ENCODE measurements at places on chromosomes 6 and 20.

DNA sequence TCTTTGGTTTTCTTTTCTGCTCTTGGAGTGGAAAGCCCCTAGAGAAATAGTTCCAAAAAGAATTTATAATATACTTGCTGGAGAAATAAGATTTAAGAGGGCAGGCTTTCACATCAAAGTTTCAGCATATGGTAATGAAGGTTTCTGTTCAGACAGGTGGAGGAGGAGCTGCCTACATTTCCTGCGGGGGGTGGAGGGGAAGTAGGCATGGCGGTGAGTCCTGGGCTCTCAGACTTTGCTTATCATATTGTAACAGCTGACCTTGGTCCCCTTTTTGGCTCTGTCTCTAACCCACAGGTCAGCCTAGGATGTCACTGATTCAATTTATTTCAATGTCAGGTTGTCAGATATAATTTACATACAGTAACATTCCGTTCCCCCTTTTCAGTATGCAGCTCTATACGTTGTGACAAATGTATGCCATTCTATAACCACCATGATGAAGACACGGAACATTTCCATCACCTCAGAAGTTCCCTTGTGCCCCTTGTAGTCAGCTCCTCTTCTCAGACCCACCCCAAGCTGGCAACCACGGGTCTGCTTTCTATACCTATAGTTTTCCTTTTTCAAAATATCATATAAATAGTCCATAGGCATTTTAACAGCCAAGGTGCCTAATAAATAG lies 77.6 kb upstream of the GGTLC1 start:
- DNase-seq, result no peak

DNA sequence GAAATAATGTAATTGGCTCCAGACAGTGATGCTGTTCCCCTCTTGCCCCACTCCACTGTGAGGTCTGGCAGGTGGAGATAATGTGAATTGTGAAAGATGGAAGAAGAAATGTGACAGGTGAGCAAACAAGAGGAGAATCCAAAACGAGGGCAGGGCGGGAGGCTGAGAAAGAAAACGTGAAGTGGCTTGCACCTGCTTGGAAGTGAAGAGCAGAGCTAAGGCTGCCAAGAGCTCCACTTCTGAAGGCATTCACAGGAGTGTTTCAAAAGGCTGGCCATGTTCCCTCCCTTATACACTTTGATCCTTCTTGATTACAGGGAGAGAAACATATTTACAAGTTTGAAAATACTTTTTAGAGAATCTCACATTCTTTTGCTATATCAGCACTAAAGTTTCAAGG lies 359.4 kb downstream of the EPHA7 start:
- no peak for DNase-seq

- DNase-seq, result no peak
Measured at GRCh38 chr6:3884007-3884745, 35.0 kb downstream of the FAM50B start.

DNA sequence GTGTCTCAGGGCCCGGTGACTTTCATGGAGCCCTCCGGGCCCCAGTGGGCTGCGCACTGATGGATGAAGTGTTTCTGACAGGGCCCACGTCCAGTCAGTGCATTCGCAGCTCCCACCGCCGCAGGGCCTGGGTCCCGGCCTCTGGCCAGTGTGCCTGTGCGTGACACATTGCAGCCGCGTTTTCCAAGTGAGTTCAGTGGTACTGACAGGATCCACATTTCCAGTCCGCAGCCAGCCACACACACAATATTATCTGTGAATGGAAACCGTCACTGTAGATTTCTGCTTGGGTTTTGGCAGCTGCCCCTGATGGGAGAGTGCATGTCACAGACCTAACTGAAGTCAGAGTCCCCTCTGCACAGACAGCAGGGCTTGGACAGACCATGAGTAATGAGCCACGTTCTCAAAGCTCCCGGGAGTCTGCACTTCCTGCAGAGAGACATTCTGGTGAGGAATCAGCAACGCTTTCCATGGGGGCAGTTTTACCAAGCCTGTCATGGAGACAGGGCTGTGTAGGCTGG lies 171.4 kb downstream of the MYLK4 start:
- DNase-seq, result no peak

- DNase-seq, result no peak
Measured at GRCh38 chr20:61520076-61520892, 268.2 kb downstream of the CDH4 start.

DNA sequence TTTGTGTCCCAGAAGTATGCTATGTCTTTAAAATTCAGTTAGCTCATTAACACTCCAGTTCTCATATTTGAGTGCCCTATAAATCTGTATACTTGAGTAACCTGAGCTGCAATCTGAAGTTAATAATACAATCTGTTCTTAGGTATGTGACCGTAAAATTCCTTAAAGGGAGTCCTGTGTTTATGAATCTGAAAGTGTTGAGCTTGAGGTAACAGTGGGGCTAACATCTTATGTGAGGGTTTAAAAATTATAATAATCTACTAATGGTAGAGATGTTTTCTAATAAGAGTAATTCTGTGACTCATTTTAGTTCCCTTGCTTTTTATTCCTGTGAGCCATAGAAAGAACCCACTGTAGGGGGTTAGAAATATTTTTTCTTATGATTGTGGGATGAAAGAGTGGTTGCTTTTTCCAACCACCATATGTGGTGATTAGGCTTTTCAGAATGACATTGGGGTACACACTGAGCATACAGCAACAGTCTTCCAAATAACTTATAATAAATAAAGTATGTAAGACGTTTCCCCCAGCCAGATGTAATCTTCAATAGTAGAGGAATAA lies 121.2 kb downstream of the BCKDHB start:
- DNase-seq, result no peak

GRCh38 chr20:22491194-22491505 lies 93.2 kb downstream of the FOXA2 start:
- DNase-seq, result no peak

- DNase-seq, result no peak
Measured at GRCh38 chr6:122432816-122433215, 33.4 kb downstream of the HSF2 start.

DNA sequence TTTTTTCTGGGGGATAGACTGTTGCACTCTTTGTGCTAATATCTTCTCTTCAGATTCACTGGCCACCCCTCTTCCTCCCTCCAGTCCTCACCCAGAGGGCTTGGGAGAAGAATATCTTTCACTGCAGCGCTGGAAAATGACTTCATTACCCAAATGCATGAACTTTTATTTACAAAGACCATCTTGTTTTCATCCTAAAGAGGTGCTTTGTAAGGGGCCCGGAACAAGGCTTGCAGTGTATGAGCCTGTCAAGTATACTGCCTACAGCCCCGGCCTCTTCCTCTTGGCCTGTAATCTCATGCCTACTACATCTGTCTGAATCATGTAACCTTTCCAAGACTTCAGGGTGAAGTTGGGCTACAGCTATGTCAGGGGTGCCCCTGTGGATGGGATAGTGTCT lies 554 bp upstream of the LAMA4 start:
- DNase-seq, result no peak

DNA sequence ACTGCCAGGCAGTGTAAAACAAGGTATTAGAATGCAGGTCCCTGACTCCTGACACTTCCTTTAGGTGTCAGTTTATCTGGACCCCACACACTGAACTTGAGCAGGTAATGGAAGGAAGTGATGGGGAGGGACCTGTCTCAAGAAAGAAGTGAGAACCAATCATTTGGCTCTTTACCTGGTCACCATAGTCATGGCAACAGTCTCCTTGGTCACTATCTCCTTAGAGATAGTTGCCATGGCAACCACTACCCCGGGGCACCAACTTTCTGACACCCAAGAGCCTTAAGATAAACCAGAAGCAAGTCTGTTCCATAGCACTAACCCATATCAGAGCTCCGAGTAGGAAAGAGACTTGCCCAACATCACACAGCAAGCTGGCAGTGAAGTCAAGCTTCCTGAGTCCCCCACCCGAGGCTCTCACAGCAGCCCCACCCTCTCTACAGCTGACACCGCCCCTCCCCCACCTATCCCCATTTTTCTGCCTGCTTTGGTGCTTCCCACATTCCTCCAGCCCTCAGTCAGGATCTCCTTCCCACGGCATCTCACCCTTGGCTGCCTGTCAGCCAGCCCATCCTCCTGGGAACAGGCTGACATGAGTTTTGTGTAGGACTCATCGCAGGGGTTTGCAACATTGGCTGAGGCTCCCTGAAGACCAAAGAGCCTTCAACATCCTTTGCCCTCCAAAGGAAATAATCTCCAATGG lies 16.3 kb upstream of the HM13 start:
- DNase-seq, result no peak

- DNase-seq, result no peak
Measured at GRCh38 chr6:89583559-89583958, 55.0 kb downstream of the LYRM2 start.

DNA sequence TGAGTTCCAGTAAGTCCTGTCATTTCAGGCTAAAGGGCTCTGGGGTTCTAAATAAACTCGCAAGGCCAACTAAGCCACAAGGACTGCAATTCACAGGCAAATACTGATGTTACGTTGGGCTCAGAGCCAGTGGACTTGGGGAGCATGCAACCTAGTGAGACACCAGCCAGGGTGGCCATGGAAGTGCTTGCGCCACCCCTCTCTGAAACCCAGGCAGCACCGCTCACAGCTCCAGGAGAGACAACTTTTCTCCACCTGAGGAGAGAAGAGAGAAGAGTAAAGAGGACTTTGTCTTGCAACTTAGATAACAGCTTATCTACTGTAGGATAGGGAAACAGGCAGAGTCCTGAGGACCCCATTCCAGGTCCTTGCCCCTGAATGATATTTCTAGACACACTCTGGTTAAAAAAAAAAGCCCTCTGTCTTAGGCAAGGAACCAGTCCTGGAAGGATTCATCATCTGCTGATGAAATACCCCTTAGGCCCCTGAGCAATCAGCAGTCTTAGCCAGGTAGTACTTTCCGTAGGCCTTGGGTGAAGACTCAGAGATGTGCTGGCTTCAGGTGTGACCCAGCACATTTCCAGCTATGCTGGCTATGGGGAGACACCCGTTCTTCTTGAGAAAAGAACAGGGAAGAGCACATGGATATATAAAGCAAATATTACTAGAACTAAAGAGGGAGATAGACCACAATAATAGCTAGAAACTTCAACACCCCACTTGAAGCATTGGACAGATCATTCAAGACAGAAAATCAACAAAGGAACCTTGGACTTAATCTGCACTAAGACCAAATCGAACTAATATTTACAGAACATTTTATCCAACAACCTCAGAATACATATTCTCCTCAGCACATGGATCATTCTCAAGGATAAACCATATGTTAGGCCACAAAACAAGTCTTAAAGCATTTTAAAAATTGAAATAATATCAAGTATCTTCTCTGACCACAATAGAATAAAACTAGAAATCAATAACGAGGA lies 31.5 kb upstream of the TBC1D32 start:
- DNase-seq, result no peak

DNA sequence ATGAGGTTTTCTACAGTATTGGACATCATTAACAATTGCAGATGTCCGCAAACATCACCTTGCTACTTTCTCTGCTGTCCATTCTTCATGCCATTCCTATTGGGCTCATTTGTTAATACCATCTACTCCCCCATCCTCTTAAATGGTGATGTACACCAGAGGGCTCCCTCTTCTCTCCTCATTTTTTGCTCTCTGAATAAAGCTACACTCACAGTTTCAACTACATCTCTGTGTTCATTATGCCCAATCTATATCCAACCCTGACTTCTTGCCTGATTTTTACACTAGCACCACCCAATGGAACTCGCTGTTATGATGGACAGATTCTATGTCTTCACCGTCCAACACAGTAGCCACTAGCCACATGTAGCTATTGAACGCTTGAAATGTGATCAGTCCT lies 288.1 kb upstream of the ID4 start:
- DNase-seq, result no peak

- no peak for DNase-seq
Measured at GRCh38 chr6:140073456-140073855, 699.0 kb upstream of the CITED2 start.

GRCh38 chr6:43702534-43703440 lies 15.2 kb upstream of the MRPS18A start:
- no peak for DNase-seq

GRCh38 chr6:167146135-167146534 lies 11.6 kb downstream of the GPR31 start:
- no peak for DNase-seq

DNA sequence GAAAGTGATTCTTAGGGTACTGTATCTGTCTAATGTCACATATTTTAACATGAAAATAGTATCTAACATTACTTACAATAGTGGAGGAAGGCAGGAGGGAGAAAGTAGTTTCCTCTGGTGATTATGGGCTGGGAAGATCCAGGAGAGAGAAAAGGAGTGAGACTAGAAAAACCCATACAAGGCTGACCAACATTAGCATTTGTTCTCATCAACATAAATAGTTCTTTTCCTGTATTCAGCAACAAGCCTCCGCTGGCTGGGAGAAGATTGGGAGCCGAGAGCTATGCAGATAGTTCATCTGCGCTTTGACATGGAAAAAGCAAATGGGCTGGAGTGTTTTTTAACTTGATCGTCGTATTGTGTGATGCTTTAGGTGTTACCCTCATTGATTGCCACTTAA lies 239.4 kb downstream of the PHACTR1 start:
- DNase-seq, result no peak

GRCh38 chr6:125377621-125378020 lies 75.9 kb upstream of the HDDC2 start:
- no peak for DNase-seq

GRCh38 chr6:21522797-21523456 lies 70.6 kb upstream of the SOX4 start:
- DNase-seq, result no peak
